Foreskin melanocyte (primary cell): ENCODE measurements at places on chromosomes 12 and 14.

DNA sequence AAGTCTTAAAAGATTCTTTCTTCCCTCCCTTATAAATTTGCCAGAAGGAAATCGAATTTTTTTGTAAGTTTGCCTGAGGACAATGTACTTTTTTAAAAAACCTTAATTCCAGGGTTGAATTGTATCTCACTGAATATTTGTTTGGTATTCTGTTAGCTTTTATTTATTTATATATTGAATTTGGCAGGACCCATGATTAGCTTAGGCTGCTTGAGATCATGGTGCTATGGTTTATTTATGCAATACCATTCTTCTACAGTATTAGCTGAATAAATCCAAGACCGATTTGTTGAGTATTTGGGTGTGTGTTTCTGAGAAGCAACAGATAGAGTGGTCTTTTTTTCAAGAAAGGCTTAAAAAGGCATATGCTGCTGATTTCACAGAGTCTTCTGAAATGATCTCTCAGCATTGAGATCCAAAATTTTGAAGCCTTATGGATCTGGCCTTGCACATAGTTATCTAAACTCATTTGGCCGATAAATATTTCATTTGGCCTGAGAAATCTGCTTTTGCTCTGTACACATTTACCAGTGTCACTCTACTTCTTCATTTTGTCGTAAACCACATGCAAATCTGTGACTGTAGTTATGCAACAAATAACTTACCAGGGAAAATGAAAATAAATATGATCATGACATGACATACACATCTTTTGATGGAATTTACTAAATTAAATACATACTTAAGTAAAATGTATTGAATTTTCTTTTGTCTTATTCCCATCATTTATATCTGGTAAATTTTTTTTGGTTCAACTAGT is 265.8 kb upstream of the FLRT2 start:
- DNase-seq: no peak

GRCh38 chr12:67439611-67440010 is 170.5 kb downstream of the CAND1 start:
- no peak for DNase-seq

- no peak for DNase-seq
Observed at GRCh38 chr12:130953771-130954543, at the start of gene ADGRD1. Gene ADGRD1, plus strand, starts transcription at chr12:130953907. Its CDS starts 559 bp downstream, at chr12:130954466.

DNA sequence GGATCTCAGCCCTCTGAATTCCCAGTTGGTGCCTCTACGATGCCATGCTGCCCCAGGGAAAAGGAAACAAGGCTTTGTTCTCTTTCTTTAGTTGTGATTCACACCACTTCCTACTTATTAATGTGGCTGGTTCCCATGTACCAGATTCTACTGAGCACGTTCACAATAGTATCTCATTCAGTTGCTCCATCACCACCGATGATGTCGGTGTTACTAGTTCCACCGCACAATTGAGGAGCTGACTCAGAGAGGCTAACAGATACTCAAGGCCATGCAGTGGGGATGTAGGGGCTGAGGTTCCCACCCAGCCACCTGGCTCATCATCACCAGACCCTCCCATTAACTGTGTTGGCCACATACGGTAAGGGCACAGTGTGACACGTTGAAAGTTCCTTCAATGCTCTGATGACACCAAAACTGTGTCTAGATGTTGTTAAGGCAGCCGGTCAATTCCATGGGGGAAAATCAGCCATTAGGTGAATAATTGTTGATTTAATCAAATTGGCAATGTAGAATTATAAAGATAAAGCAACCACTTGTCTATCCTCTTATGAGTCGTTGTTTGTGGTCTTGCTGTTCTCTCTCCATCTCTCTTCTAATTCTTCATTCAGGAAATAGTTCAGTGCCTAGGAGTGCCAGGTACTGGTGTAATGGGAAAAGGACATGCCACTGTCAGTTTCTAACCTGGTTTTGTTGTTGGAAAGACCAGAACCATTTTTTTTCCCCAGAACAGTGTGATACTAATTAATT is 244.2 kb upstream of the CRY1 start:
- DNase-seq: no peak

GRCh38 chr12:48966177-48966895 is 5.2 kb downstream of the WNT10B start:
- no peak for DNase-seq

DNA sequence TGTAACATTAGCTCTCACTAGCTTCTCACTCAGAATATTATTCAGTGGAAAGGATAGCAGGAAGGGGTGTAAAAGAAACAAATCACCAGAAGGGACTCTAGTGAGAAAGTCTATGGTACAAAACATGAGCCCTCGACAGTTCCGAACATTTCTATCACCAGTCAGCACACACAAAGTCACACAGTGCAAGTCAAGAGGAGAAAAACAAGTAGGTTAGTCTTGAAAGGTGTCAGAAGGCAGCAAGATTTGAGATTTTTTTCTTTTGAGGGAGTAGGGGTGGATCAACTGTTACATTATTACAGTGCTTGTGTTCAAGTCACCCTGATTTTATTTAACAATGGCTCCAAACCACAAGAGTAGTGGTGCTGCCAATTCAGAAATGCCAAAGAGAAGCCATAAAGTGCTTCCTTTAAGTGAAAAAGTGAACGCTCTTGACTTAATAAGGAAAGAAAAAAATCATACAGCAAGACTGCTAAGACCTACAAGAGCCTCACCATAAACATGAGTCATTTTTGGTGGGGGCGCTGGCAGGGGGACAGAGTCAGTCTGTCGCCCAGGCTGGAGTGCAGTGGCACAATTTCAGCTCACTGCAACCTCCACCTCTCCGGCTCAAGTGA is 42.3 kb downstream of the GNS start:
- DNase-seq: no peak

- DNase-seq: no peak
Observed at GRCh38 chr14:96727491-96727890, 69.7 kb upstream of the VRK1 start.

- peak; percentile 35 for DNase-seq
Observed at GRCh38 chr14:63492391-63492790, 50.8 kb downstream of the PPP2R5E start.

GRCh38 chr12:76623931-76624330 is 64.4 kb upstream of the OSBPL8 start:
- peak; percentile 14 for DNase-seq

GRCh38 chr14:78143489-78144145 is 26.6 kb upstream of the NRXN3 start:
- no peak for DNase-seq

- no peak for DNase-seq
Observed at GRCh38 chr14:24162093-24162492, 1.0 kb downstream of the IRF9 start.

GRCh38 chr14:70987041-70987440 is 79.8 kb downstream of the PCNX1 start:
- DNase-seq: no peak

- no peak for DNase-seq
Observed at GRCh38 chr12:13223179-13223804, 26.8 kb downstream of the EMP1 start.

- peak; percentile 12 for DNase-seq
Observed at GRCh38 chr12:31702047-31702446, 26.8 kb downstream of the AMN1 start.

- peak; percentile 84 for DNase-seq
Observed at GRCh38 chr12:75816897-75817296, 214.7 kb downstream of the PHLDA1 start.
